ENCODE measurements at places on chromosomes 5 and 9. TPM values are rescaled to one million over a fixed set of nuclear protein-coding genes. Genes with fewer than 3 reads are reported as not detected.

- no peak for DNase-seq
Measured at GRCh38 chr5:79834098-79834753, 144.6 kb downstream of the CMYA5 start.

SPEF2 gene
- total RNA-seq, result 33.5 TPM

GPR150 gene
- 0.44 TPM for total RNA-seq

IFNB1 gene
- not detected for total RNA-seq

- DNase-seq, result no peak
Measured at GRCh38 chr9:99425923-99426842, 204.1 kb downstream of the SEC61B start.
